ENCODE measurements at places on chromosomes 13 and 19.

DNA sequence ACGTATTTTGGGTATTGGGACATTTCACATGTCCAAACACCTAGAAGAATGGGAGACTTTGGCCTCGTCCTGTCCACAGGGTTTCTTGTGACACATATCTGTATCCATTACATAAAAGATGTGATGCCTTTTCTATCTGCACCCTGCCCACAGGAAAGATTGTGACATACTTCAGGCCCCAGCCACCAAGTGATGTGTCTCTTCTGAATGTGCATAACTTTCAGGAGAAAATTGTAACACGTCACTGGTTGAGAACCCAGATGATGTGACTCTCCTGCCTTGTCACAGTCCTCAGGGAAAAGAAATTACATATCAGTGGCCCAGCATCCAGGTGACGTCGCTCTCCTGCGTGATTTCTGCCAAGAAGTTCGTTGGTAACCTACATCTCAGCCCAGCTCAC is 21.0 kb upstream of the ZNF681 start:
- no peak for DNase-seq
- no peaks in the 10 kb centered on the region for H3K27me3 ChIP-seq
- H3K36me3 ChIP-seq = no peaks in the 10 kb centered on the region

- H3K4me1 ChIP-seq = no peaks in the 10 kb centered on the region
- H3K27ac ChIP-seq = no peak overlapping the region
- H3K27me3 ChIP-seq = no peaks in the 10 kb centered on the region
- H3K4me3 ChIP-seq = no peak overlapping the region
- DNase-seq = no peak
- H3K36me3 ChIP-seq = no peaks in the 10 kb centered on the region
Measured at GRCh38 chr13:73998631-73999030, 135.6 kb downstream of the KLF12 start.

GRCh38 chr13:111326621-111326965 is 6.2 kb downstream of the TEX29 start:
- no peak overlapping the region for H3K4me3 ChIP-seq
- H3K36me3 ChIP-seq = no peaks in the 10 kb centered on the region
- no peak for DNase-seq
- no peaks in the 10 kb centered on the region for H3K27me3 ChIP-seq
- no peak overlapping the region for H3K27ac ChIP-seq

GRCh38 chr19:1980809-1981181 is 34.7 kb downstream of the BTBD2 start:
- no peaks in the 10 kb centered on the region for H3K4me1 ChIP-seq
- no peaks in the 10 kb centered on the region for H3K27me3 ChIP-seq
- no peak overlapping the region for H3K4me3 ChIP-seq
- peaks cover 68% of the 10 kb centered on the region for H3K36me3 ChIP-seq
- no peak for DNase-seq

DNA sequence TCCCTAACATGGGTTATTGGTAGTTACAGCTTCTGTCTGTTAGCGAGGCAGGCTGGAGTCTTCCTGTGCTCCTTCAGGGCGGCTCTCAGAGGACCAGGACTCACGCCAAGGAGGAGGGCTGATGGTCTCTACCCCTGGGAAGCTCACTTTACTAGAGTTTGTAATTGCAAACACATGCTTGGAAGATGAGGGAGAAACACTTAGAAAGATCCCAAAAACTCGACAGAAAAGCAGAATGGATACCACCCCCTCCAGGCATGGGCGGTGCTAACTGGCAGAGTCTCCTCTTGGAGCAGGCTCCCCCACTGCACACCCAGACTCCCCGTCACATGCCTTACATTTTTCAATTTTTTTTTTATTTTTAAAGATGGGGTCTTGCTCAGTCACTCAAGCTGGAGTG is 62.0 kb downstream of the PARP4 start:
- H3K4me3 ChIP-seq = no peak overlapping the region
- H3K36me3 ChIP-seq = peaks cover 47% of the 10 kb centered on the region
- H3K27me3 ChIP-seq = no peaks in the 10 kb centered on the region
- H3K27ac ChIP-seq = no peak overlapping the region

Data from ascending aorta (tissue), 2 donors.